Stimulated activated CD4-positive, alpha-beta T cell treated with anti-CD3 and anti-CD28 coated beads, TNF-alpha, amount 100 ng/mL, for 48 hours (primary cell): ENCODE measurements at places on chromosomes 12 and 14.

- peak; percentile 90 for DNase-seq
These were observed 17.0 kb downstream of the RHOF start for GRCh38 chr12:121776190-121777098.

DNA sequence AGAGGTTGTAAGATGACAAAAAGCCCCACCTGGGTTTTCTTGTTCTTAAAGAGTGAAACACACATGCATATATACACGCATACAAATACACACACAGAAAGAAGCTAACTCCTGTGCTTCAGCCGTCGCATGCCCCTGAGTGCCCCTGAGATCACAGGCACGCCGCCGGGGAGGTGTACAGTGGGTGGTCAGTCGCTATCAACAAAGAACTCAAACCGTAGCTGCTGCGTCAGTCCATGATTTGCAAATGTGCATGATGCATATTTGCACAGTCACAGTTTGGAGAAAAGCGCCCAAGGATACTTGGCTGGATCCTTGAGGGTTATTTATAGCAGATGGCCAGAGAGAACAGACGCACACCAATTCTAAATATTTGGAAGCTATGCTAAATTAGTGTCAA lies 206.9 kb downstream of the TMEM132D start:
- DNase-seq = no peak

GRCh38 chr12:43836475-43836989 lies 651 bp downstream of the TMEM117 start:
- no peak for DNase-seq

GRCh38 chr12:81330480-81330879 lies 252.6 kb downstream of the ACSS3 start:
- DNase-seq = no peak

DNA sequence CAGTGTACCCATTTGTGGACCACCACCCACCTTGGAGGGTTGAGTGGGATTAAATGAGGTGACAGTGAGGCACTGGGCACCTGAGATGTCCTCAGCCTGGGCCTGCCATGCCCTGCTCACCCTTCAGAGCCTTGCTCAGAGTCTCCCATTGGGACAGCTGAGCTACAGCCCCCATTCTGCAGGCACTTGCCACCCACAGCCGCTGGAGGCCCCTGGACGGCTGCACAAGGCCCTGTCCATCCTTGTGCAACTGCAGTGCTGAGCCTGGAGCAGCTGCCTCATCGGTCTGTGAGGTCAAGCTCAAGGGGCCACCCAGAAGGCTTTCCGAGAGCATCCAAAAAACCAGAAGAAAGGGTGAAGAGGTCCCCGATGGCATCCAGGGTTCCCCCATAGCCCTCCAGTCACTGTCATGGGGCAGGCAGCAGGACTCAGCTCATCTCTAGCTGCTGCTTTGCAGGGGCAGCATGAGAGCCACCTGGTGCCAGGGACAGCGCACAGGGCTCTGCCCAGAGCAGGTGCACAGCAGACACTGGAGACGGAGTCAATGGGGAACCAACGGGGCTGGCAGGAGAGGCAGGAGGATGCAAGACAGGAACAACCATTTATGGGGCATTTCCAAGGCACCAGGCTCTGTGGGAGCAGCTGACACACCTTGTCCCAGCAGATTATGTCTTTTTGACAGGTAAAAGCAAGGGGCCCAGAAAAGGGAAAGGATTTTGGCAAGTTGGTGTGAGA lies 84.6 kb downstream of the ARL6IP4 start:
- no peak for DNase-seq

- DNase-seq = no peak
These were observed 54.9 kb upstream of the GNG2 start for GRCh38 chr14:51805541-51805940.

DNA sequence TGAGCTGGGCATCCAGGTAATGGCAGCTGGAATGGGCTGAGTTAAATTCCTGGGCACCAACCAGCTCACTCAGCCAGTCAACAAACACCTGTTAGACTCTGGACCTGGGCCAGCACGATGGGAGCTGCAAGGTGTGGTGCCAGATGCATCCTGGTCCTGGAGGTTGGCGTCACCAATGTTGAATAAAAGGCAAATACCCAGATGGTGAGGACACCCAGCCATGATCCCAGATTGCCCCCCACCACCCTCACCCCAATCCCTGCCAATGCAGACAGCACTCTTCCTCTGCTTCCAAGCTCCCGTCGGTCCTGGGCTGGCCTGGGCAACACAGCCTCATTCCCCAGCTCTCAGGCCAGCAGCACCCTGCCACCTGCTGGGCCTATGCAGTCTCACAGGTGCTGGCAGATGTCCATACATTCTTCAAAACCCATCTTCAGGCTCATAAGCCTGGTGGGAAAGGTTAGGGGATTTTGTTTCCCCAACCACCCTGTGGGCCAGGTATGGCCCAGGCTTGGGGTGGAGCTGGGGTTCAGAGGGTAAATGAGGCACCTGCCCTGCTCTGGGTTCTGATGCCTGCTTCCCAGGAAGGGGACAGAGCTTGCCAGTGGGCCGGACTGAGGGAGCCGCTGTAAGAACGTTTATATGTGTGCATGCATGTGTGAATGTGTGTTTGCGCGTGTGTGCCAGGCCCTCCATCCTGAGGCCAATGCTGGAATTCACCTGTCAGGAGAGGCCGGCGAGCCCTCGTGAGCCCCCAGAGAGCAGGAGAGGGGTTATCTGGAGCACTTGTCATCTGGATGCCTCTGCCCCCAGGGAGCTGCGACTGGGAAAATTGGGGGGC lies 58.0 kb downstream of the LGMN start:
- no peak for DNase-seq

DNA sequence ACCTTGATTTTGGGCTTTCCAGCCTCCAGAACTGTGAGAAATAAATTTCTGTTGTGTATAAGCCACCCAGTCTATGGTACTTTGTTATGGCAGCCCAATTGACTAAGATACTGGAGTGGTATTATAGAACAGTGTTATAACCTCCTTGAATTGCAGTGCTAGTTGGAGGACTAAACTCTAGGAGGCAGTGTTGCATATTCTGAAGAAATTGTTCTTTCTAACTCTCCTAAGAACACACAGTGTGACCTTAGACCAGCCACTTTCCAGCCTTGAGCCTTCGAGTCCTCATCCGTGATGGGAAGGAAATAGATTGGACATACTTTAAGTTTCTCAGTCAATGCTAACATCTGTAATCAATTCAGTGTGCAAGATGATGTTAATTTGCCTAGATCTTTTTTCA lies 22.4 kb upstream of the LRRC10 start:
- no peak for DNase-seq

DNA sequence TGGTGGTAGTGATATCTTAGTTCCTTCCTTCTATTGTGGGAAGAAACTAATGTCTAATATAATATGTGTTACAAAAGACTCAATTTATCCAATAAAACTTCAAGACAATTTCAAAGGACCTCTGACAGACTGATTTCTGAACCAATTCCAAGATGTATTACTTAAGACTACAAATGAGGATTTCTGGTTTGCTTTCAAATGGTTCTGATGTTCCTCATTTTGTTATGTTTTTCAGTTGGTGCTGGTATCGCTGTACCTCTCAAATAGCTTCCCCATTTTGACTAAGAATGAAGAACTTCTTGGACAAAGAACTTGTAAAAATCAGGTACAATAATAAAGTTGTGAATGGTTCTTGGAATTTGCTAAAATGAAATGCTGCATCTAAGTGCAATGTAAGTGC lies 19.4 kb upstream of the MBIP start:
- DNase-seq = no peak

- DNase-seq = no peak
These were observed 132.2 kb downstream of the ANO4 start for GRCh38 chr12:100926669-100927248.

- DNase-seq = no peak
These were observed 17.7 kb upstream of the SFSWAP start for GRCh38 chr12:131693149-131693548.

DNA sequence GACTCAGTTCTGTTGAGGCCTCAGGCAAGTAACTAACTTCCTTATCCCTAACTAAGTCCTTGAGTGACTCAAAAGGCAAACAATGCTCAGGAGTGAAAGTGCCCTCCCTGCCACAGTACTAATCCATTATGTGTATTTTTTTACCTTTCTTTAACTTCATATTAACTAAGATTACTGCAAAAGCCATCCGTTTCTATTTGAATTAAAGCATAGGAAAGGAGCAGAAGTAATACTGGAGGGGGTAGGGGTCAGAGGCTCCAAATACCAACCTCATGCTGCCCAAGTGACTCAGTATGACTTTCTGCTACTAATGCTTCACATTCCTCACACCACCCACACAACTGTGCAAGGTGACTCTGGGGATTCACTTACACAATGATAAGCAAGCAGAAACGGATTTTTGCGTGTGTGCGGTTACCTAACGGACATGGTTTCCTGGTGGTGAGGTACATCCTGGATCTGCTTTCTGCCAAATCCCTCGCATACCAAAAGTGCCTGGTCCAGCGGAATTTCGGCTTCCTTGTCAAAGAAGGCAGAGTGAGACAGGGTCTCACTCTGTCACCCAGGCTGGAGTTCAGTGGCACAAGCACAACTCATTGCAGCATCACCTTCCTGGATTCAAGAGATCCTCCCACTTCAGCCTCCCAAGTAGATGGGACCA lies 25.1 kb downstream of the MOK start:
- peak; percentile 10 for DNase-seq

GRCh38 chr14:104532191-104532555 lies 47.4 kb upstream of the C14orf180 start:
- no peak for DNase-seq

DNA sequence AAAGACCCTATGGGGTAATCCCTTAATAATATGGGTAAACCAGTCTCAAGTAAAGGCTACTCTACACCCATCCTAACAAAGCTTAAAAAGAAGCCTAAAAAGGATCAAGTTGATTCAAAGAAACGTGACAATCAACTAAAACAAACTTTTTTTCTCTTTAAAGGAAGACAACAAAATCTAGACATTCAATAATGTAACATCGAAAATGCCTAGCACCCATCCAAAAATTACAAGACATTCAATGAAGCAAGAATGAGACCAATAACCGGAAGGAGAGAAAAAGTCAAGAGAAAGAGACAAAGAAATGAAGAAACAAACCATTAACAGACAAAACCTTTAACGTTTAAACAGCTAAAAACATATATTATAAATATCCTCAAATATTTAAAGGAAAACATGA lies 143.8 kb upstream of the VASH1 start:
- no peak for DNase-seq

GRCh38 chr12:3468329-3468728 lies 22.7 kb upstream of the PRMT8 start:
- DNase-seq = no peak

DNA sequence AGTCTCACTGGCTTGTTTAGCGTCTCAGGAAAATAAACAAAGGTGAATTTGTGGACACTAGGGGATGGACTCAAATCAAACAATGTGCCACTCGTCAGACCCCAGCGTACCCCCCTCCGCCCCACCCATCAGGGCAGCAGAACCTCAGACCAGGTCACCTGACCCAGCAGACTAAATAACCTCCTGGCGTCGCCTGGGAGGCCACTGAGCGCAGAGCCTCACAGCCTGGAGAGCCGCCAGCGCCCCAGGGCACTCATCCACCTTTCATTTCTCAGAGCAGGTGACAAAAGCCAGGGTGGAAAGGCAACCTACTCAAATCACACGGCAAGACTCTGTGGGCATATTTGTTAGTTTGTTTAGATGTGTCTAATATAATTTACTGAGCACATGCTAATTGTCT lies 100.9 kb downstream of the DICER1 start:
- no peak for DNase-seq

GRCh38 chr12:46664761-46665287 lies 161.0 kb downstream of the SLC38A4 start:
- DNase-seq = no peak

DNA sequence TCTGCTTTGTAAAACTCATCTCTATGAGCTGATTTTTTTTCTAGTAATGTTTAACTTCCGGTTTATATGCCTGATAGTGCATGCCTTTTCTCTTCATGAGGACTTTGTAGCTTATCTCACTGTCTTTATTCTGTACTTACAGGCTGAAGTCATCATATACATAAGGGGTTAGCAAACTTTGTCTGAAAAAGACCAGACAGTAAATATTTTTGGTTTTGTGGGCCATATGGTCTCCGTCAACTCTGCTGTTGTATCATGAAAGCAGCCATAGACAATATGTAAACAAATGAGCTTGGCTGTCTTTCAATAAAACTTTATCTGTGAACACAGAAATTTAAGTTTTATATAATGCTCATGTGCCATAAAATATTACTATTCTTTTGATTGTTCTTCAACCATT lies 172.1 kb downstream of the GXYLT1 start:
- DNase-seq = no peak

- DNase-seq = no peak
These were observed 202.5 kb downstream of the VRK1 start for GRCh38 chr14:96999654-97000155.

GRCh38 chr14:39733741-39734140 lies 301.5 kb upstream of the FBXO33 start:
- DNase-seq = no peak

- no peak for DNase-seq
These were observed 24.7 kb upstream of the MARK3 start for GRCh38 chr14:103360548-103360947.

DNA sequence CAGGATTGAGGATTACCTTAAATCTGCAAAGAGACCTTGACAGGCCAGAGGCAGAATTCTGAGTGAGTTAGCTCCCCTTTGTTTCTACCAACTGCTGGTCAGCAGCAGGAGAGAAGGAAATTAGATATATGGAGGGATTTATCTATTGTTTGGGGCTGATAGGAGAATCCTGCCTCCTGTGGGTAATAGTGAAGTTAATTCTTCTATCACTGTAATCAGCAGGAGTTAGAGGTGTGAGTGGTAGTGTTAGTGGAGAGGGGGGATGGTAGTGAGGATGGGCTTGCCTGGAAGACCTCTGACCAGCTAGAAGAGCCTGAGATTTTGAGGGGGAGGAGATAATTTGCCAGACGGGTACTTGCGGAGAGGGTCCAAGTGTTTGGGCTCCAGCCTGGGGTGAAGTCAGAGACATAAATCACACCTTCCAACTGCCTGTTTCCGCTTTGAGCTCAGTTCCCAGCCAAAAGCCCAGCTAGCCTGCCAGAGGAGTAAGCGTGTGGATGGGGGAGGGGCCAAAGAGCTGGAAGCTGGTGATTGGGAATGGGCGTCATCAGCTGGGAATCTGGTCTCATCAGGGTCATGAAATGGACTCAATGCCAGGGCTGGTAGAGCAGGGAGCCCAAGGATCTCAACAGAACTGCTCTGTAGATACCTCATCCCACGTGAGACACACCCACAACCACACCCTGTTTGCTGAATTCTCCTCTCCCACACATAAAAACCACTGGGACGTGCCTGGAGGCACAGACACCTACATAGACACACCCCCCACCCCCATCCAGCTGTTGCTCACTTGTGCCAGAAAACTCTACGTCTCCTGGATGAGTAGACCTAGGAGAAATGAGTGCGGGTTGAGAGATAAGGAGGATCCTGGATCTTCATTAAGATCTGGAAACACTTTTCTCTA lies 13.1 kb upstream of the ITGA5 start:
- DNase-seq = peak; percentile 48
